Activated CD4-positive, CD25-positive, alpha-beta regulatory T cell treated with anti-CD3 and anti-CD28 coated beads, Interleukin-2, amount 50 U/mL, for 24 hours (primary cell): ENCODE measurements at places on chromosomes 4 and X.
A peak's percentile ranks its signal among the peaks of the same experiment; 100 is the strongest.

DNA sequence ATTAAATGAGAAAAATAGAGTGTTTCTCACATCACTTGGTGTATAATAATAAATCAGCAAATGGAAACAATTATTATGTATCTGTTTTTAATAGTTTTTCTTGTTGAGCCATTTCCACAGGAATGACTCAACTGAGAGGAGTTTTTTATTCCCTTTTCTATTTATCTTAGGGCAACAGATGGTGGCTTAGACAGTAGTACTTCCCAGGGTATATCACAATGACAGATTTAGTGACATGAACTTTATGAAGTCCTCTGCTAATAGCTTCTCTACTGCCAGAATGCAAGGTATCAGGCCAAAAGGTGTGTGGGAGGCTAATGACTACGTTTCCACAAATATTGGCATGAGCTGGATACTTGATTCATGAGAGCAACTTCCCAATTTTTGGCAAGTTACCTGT lies 126.7 kb downstream of the HTR2C start:
- no peak for ATAC-seq

- peak; percentile 36 for ATAC-seq
These were observed 311 bp downstream of the RNF113A start for GRCh38 chrX:119871245-119871598.

GRCh38 chrX:15269618-15270521 lies at the start of gene ASB9:
TSS of gene ASB9 (minus strand) at chrX:15270083. CDS start at chrX:15269874, 209 bp downstream.
- no peak for ATAC-seq

DNA sequence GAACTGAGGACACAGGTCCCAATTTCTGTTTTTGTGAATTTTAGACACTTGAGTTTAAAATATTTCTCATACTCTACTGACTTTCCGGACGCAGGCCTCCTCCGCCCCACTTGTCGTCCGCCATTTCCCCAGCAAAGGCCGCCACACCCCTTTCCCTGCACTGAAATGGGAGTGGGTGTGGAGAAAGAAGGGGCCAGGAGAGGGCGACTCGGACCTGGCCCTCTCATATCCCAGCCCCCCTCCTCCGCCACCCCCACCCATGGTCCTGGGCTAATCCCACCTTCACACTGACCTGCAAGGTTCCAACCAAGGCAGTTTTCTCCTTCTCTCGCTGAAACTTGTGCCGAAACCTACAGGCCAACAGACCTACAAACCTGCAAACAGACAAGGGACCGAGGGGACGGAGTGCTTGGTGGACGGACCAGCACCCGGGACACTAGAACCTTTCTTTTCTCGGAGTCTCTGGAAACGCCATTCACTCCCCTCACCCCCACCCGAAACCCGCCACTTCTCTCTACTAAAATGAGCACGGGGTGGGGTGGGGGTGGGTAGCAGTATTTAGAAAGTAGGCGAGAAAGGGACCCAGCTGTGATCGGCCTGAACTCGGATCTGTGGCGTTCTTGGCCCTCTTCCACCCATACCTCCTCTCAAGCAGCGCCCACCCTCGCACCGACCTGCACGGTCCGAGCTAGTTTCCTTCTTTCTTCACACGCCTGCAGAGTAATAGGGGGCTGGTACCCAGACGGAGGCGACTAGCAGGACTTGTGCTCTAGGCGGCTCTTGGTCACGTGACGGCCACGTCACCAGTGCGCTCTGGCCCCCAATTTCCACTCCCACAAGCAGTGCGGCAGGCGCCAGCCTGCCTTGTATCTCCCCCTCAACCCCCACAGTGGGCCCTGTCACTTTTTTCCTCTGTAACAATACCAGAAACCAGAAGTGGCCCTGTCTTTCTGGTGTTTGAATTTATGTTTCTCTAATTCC lies at the start of gene ARMCX6:
TSS of gene ARMCX6 (minus strand) at position 790 of the 981 bp plus-strand sequence. CDS start 1,380 bp downstream, outside the sequence.
- ATAC-seq = peak; percentile 96

- no peak for ATAC-seq
These were observed 20.2 kb downstream of the FBXW7 start for GRCh38 chr4:152515678-152516077.

DNA sequence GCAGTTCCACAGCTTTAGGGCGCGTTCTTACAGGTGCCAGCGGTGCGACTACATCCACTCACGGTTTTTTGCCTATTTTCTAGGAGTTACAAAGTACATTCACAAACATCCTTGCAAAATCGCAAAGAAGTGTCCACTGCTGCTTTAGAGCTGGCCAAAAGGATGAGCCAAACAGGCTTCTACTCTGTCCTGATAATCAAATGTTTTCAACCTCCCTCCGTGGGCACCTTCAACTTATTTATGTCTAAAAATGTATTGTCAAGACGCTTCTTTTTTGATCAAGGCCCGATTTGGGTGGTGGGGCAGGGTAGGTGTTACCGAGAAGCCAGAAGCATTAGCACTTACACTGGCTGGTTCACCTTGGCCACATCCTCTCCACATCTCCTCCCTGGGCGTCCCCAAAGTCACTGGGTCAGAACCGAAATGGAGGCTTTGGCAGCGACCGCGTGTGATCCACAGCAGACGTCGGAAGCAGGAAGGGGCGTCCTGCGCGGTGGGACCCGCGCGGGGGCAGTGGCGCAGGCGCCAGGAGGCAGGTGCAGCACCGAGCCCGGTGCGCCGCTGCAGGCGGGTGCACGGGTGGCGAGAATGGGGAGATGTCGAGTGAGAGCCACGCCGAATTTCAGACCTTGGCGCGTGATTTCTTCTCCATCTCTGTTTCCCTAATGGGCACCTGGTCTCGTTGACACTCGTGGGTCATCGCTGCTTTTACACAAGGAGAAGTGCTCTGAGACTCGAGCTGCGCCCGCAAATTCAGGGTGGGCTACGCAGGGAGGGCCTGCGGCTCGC lies 16.9 kb downstream of the NKX3-2 start:
- ATAC-seq = no peak

- no peak for ATAC-seq
These were observed at the start of gene LRAT for GRCh38 chr4:154743683-154744340. TSS of gene LRAT (plus strand) at chr4:154744000. CDS start at chr4:154744327, 327 bp downstream.

DNA sequence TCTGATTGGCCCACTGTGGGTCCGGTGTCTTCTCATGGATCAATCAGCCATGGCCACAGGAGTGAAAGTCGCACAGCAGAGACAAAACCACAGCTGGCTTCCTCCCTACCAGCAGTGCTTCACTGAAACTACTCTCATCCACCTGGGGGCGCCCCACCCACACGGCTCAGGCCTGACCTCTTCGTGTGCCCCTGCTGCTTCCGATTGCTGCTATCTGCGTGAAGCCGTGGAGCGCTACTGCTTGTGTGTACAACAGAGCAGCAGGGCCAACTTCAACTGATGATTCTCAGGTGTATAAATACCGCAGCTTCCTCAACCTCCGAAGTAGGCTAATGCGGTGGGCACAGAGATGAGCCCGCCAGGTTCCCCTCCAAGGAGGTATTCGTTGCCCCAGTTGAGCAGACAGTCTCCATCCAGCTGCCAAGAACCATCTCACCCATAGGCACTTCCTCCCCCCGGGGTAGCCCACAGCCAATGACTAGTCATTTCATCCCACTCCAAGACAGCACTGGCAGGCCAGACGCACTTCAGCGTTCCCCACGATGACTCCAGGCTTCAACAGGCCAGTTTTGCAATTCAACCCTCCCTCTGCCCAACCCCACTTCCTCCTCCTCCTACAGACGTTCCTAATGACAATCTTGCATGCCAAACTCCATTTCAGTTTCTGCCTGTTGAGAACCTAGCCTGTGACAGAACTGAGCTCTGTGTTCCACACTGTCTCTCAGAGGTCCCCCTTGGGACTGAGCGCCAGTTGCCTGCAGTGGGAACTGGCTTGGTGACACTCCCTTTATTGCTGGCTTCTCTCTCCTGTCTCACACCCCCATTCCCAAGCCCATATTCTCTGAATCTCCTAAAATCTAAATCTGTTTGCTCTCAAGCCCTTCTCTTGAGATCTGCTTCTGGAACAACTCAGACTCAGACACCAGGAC lies 41.3 kb upstream of the ATP6AP2 start:
- ATAC-seq = peak; percentile 88

DNA sequence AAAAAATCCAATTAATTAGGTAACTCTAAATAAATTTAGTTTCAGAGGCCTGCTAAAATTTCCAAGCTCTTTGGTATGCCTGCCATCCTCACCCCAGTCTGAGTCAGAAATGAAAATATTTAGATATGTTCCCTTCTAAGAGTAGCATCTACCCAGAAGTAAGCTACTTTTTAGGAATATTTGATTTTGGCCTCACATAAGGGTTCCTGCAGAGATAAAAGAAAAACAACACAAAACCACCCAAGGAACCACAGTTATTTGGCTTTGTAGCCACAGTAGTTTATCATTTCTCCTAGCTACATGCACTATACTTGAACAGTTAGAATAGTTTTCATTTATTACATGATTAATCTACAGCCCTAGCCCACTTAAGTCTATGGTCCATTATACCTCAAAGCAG lies 192.6 kb upstream of the FAM241A start:
- ATAC-seq = no peak

DNA sequence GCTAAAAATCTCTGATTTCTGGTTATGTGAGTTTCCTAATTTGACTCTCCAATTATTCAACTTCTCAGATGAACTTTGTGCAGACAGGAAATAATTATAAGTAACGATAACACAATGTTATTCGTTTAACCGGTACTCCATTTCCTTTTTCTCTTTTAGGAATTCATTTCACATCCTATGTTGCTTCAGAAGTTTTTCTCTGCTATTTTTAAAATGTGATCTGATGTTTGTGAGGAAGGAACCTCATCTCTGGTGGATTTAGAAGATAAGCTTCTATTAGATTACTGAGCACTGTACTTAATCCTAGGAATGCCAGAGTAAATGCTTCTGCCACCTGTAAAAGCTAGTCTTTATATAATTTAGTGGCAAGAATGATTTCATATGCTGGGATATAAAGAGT lies 116.0 kb upstream of the ETNPPL start:
- no peak for ATAC-seq

DNA sequence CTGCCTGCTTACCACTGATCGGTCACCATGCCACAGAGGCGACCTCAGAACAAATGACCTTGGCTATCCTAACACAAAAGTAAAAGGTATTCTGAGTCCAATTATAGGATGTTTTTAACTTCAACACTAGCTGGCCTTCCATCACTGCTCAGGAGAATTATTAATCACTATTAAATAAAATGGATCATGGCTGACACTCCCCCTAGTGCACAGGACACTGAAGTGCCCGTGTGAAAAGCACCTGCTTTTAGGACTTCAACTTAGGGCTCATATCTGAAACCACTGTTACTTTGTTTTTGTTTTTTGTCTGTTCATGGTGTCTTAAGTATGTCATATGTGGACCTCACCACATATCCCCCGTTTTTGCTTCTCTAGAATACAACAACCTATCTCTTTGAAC lies 33.9 kb downstream of the STX18 start:
- ATAC-seq = no peak

DNA sequence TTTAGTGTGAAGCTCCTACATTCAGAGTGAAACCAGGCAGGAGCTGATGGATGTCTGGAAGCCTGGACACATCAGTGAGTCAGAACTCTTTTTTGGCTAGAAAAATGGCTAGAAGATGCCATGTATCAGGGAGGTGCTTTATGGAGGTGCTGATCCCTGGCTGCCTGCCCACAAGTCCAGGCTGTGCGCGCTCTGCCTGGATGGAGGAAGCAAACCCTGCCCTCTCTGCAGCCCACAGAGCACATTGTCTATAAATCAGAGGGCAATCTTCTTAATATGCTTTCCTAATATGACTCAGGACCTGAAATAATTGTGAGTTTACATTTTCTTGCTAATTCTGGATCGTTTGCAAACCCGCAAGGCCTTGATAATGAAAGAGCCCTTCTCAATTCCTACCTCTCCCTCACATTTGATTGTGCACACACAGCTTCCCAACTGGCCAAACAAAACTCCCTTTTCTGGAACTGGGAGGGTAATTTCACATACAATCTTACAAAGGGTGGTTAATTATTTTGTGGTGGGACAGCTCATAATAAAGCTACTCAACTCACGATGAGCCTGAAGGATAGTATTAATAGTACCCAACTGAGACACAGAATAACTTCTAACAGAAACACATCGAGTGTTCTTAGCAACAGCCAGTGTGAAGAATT lies 11.7 kb downstream of the MFAP3L start:
- ATAC-seq = no peak

- no peak for ATAC-seq
These were observed 639.9 kb downstream of the SPOCK3 start for GRCh38 chr4:166594326-166594946.

- no peak for ATAC-seq
These were observed 115.8 kb downstream of the CORIN start for GRCh38 chr4:47721892-47722575.

DNA sequence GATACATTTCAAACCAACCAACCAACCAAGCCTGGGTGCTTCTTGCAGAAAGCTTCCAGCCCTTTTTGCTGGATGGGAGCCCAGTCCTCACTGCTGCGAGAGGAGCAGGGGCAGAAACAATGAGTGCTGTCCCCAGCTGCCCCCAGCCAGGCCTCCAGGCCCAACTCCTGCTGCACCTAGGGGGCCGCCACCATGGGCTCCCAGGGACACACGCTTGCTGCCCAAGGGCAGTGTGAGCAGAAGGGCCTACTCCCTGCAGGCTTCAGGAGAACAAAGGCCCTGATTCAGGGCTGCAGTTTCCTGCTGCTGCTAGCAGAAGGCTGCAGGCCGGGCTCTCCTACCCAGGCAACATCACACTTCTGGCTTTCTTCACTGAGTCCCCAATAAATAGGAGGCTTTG lies 37.7 kb upstream of the ENPP6 start:
- no peak for ATAC-seq

GRCh38 chrX:142828129-142828528 lies 197.6 kb upstream of the SPANXN4 start:
- ATAC-seq = no peak

GRCh38 chr4:149398993-149399392 lies 416.6 kb downstream of the IQCM start:
- ATAC-seq = no peak

DNA sequence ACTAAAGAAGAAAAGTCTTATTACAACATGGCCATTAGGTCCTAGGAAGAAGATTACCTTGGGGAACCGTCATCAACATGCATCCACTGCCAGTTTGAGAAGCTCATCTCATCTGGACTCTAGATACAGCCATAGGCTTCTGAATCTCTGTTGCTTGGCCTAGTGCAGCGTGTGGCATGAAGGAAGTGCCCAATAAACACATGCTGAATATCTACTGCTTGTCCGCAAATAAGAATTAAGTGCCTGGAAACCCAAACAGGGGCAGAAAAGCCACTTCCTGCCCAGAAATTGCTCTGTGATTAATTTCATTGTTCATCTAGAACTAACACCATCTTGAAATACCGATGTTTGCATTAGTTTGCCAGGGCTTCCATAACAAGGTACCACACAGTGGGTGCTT lies 241.1 kb upstream of the KLF3 start:
- ATAC-seq = no peak

- no peak for ATAC-seq
These were observed 499.3 kb downstream of the EPHA5 start for GRCh38 chr4:65170768-65171514.

DNA sequence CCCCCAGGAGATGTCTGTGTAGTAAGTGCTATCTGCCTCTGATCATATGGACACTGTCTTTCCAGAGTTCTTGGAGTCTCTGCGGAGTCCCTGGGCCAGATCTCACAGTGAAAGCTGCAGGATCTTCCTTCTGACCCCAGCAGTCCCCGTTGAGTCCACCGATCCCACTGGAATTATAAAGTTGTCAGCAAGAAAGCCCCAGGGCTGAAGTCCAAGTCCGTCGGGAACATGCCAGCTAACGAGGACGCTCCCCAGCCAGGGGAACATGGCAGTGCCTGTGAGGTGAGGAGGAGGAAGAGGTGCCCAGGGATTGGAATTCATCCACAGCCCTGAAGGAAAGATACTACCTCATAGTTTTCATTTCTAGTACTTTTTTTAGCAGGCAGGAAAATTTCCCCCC lies 9.3 kb downstream of the ZNF81 start:
- ATAC-seq = no peak

- no peak for ATAC-seq
These were observed 86.4 kb downstream of the SHISA3 start for GRCh38 chr4:42483426-42484379.

GRCh38 chr4:145735347-145735675 lies 55.4 kb downstream of the C4orf51 start:
- ATAC-seq = no peak
